ENCODE measurements at places on chromosomes 5 and 9.

GRCh38 chr5:139461698-139462097, 845 bp downstream of the ECSCR start:
- DNase-seq = no peak

DNA sequence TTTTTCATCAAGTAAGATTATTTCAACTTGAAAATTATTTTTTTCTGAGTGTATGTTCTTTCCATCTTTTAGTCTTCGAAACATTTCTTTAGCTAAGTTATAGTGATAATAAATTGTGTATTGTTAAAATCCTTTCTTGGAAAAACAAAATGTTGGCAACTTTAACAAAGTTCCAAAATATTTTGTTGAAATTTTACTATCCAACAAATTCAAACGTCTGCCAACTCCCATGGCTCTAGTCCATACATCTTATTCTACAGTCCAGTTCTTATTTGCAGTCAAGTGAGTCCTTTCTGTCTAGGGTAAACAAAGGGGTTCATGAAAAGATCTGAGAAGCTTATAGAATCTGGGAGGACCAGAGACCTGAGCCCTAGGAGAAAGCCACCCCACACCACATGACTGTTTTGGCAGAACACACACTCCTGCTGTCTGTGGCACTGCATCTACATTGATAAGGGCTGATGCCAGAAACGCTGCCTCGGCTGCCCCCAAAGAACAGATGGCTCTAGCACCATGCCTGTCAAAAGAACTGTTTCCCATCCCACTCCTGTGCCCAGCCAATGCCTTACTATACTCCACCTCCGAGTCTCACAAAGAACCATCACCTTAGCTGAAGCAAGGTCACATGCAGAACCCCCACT, 47.5 kb downstream of the FEM1C start:
- DNase-seq = no peak

DNA sequence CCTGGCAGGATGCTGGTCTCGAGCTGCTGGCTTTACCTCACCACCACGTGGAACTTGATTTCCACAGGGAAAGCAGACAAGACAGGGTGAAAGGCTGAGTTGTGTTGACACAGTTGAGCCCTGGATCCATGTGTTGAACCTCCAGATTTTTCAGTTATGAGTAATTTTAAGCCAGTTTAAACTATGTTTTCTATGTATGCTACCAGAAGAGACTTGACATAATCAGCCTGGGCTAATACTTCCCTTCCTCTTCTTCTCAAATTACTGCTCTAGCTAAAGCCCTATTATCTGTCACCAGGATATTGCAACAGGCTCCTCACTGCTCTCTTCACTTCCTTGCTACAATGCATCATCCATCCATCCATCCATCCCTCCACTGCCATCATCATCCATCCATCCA, 12.0 kb upstream of the PHYKPL start:
- no peak for DNase-seq

DNA sequence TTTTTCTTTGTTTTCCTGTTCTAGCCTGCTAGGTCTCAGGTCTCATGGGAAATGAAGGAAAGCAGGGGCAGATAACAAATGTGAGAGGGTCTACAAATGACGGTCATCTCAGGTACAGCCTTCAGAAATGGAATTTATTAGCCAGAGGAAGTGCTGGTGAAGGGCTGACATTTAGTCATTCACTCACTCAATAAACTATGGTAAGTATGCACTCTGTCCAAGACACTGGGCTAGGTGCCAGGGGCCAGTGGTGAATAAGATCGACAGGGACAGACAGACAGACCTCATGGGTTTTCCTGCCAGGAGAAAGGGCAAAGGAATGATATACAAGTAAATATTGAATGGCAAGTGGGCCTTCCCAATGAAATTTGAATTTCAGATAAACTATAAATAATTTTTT, 6.3 kb downstream of the PDE6A start:
- DNase-seq = no peak

DNA sequence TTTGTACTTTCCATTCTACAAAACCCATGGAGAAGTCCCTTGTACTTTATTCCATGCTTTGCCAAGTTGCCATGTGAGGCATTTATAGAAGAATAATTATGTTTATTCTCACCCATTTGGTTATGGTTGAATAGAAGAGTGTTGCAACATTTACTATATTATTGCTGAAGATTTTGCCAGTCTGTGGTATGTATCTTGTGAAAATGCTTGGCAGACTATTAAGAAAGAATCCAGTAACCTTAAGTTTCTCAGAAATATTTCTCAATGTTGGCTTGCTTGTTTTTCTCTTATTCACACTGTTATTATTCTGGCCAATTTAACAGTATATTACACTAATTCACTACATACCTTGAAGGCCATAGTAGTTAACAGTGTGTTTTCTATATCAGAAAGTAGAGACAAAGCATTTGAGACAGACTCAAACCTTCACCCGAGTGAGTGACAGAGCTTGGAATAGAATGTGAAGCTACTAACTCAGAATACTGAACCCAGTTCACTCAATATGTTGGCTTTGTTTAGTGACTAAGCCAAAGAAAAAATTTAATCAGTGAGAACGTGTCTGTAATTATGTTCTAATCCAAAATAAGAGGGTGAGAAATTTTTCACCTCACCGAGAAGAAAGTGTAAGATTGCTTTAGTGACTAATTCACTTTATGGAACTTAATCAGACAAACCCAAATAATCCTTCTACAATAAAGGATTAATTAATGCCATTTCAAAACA, 184.4 kb downstream of the CWC27 start:
- DNase-seq = no peak
